ENCODE measurements at places on chromosomes 4 and X.

DNA sequence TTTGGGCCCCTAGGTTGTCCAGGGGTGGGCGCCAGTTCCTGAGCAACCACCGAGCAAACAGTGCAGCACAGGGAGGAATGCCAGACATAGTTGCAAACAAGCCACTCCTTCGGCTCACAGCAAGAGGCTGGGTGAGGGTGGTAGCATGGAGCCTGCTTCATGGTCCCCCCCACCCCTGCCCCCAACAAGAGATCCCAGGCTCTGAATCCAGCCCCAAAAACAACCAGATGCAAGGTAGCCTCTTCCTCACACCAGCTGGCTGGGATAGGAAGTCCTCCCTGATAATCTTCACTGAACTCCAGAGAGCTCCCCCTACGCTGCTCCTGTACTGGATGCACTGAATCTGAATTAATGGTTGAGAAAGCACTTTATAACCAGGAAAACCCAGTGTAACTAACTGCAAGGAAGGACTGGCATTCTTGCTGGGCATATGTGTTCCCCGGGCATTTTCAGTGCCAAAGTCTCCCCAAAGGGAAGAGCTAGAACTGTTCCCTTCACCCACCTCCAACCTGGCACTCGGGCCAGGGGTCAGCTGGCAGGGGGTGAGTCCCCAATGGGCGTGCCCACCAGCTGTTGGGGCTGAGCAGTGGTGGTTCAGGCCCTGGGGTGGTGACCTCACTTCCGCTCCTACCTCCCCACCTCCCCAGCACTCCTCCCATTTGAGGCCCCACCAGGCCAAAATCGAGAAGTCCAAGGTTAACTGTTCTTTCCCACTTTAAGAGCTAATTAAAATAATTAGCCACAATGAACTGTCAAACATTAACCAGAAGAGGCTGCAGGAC is 1.5 kb downstream of the ELF4 start:
- DNase-seq, result no peak

DNA sequence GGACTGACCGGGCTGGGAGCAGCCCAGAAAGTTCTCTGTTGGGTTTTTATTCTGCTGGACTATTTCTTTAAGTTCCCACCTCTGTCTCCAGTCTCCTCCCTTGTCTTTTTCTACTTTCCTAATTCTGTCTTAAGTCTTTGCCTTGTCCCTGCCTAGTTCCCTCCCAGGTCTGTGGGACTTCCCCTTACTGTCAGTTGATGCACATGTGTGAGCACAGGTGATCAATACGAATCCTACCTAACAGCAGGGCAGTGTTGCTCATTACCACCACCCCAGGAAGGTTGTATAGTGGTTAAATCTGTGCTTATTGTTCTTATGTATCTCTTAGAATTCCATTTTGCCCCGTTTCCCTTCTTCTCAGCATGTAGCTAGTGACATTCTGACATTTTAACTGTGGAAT is 62.1 kb downstream of the GALNTL6 start:
- no peak for DNase-seq

DNA sequence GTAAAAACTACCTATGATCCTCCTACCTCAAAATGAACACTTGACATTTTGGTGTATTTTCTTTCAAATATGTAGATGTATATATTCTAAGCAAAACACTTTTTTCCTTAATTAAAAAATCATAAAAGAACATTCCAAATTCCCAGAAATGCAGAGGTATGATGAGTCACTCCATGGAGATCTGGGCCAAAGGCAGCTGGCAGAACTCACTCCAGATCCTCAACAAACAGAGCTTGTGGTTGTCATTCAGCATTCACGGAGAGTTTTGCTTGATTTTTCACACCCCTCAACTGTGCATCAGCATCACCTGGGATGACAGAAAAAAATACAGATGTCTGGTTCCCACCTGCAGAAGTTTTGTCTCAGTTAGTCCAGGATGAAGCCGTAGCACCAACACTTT is 144.6 kb downstream of the KIT start:
- no peak for DNase-seq

DNA sequence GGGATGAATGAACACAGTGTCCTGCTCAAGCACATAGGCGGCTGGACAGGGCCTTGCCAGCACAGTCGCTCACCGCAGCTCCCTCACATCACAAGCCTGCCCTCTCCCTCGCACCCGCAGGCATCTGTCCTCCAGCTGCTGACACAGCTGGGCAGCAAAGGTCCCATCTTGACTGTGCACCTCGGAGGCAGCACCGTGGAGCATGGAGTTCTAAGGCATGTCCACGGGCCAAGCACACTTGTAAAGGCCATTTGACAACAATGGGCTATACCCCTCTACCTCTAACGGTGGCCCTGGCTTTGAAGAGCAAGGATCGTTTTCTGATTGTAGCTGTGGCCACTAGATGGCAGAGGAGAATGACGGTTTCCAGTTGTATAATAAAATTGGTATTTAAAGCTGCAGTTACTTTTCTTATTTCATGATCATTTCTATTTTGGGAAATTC is 53.8 kb downstream of the APLN start:
- no peak for DNase-seq

GRCh38 chrX:17042037-17042436 is 95.6 kb downstream of the REPS2 start:
- DNase-seq, result no peak

DNA sequence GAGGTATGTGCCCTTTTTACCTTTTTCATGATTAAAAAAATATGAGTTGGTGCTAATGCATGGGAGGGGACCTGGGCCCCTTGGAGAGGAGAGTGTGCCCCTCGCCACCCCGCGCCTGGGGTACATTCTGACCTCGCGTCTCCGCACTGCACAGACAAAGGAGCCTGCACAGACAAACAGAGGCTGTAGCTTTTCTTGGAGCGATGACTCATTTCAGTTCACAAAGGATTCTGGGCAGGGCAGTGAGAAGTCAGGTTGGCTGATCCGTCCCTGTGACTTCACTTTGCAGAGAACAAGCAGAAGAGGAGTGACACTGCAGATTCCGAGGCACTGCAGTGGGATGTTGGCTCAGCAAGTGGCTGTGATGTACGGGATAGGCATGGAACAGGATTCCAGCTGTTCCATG is 82.9 kb downstream of the STOX2 start:
- no peak for DNase-seq

DNA sequence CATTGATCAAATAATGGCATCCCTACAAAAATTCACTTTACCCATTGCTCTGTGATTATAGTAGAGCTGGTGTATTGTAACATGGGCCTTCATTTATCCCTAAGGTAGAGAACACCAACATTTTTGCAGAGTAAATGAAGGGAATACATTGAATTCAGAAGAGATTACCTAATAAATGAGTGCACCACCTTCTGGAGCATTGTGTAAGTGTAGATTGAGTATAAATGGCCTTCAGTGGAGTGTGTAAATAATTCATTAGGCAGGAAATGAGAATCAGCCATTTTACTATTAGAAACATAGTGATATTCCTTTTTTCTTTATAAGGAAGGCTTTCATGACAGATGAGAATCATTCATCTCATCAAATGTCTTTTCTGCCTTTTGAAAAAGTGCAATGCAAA is 155.8 kb downstream of the FAM47B start:
- no peak for DNase-seq
